ENCODE measurements at places on chromosomes 12 and 14.

DNA sequence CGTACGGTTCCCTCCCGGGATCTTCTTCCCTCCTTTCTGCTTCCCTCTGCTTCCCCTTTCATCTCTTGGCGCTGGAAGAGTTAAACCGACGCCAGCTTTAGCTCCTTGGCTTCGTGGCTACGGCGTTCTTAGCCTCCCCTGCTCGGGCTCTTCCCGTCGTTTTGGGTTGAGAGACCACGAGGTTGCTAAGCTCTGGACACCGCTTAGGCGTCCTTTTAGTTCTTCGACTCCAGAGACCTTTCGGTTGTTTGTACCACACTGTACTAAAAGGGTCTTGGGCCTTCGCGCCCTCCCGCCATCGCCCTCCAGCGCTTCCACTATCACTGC lies 545 bp downstream of the CPSF2 start:
- DNase-seq: peak; percentile 12

- no peak for DNase-seq
Observed at GRCh38 chr14:35495278-35495677, 38.7 kb upstream of the INSM2 start.

DNA sequence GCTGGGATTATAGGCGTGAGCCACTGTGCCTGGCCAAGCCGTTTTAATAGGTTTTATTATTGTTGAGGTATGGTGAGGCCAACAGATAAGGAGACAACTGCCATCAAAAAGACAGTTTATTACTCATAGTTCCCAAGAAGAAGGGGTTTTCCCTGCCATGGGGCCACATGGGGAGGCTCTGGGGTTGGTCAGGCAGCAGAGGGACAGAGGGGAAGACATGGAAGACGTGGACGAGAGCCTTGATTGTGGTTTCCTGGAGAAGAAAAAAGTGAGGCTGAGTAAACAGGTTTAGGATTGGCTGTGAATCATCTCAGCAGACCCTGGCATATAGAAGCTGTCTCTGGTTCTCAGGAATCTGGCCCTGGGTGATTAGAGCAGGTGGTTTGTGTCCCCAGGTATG lies 69.9 kb downstream of the FOXN4 start:
- no peak for DNase-seq

- peak; percentile 38 for DNase-seq
Observed at GRCh38 chr12:49706351-49707127, 666 bp downstream of the FMNL3 start.

DNA sequence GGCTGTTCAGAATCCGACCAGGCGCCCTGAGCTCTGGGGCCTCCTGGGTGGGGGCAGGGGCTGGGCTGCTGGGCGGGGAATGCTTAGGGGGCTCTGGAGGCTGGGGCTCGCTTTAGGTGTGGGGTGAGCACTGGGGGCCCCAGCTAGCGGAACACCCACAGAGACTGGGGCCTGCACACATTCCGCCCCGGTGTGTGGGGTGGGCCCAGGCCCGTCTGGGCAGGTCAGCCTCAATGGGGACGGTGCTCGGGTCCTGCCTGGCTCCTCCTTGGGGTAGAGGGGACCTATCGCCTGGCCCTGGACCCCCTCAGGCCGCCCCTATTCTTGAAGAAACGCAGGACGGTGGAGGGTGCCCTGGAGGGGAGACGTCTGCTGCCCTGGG lies 364.8 kb downstream of the TMEM121 start:
- DNase-seq: no peak

- no peak for DNase-seq
Observed at GRCh38 chr12:13102461-13103195, 839 bp downstream of the GSG1 start.

DNA sequence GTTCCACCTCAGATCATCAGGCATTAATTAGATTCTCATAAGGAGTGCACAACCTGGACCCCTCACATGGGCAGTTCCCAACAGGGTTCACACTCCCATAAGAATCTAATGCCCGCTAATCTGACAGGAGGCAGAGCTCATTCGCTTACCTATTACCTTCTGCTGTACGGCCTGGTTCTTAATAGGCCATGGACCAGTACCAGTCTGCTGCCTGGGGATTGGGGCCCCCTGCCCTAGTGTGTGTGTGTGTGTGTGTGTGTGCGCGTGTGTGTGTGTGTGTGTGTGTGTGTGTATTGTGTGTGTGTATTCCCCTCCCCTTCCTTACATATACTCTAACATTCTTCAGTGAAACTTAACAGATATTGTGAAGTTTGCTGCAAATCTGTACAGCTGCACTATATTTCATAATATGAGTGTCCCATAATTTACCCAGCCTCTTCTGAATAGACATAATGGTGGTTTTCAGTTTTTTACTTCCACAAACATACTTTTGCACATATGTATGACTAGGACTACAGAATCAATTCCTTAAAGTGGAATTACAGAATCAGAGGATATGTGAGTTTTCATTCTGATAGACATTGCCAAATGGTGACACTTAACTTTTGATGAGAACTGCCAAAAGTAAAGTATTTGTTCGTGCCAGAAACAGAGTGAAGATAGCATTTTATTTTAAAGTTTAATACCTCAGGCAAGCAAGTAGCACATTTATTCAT lies 205.2 kb upstream of the EEA1 start:
- DNase-seq: no peak

- DNase-seq: peak; percentile 87
Observed at GRCh38 chr12:52181746-52182145, 10.1 kb downstream of the KRT80 start.

GRCh38 chr12:75508159-75508558 lies 3.2 kb downstream of the KRR1 start:
- no peak for DNase-seq

DNA sequence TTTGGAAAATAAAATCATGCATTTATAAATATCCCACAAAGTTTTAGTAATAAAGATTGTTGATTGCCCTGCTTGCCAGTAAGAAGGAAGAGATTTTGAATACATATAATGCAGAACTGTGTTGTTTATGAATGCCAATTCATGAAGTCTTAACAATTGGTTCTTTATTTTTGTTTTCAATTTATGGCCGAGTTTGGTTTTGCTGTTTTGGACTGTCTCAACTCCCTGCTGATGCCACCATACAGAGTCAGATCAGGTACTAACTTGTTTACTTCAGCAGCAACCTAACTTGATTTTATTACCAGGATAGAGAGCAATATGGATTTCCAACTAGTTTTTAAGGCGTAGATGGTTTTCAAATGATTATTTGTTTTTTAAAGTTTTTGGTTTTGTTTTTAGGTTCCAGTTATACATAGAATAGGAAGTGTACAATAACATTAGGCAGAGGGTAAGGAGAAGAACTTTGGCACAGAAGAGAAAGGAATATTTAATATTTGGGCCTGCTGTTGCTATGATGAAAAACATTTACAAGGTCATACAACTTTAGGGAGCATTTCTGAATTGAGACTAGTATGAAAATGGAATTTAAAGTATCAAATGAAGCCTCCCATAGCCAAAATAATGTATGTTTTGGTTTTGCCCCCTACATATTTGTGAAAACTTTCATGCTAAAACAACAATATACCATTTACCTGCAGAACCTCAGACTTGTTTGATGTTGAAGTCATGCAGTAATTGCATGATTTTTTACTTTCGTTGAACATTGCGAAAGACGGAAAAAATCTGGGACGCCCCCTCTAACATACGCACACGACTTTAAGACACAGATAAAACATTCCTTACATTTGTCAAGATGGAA lies 904 bp upstream of the FAM177A1 start:
- peak; percentile 21 for DNase-seq

- no peak for DNase-seq
Observed at GRCh38 chr12:118033323-118033722, 16.8 kb downstream of the RFC5 start.

GRCh38 chr12:13976880-13977279 lies 4.5 kb downstream of the GRIN2B start:
- no peak for DNase-seq

DNA sequence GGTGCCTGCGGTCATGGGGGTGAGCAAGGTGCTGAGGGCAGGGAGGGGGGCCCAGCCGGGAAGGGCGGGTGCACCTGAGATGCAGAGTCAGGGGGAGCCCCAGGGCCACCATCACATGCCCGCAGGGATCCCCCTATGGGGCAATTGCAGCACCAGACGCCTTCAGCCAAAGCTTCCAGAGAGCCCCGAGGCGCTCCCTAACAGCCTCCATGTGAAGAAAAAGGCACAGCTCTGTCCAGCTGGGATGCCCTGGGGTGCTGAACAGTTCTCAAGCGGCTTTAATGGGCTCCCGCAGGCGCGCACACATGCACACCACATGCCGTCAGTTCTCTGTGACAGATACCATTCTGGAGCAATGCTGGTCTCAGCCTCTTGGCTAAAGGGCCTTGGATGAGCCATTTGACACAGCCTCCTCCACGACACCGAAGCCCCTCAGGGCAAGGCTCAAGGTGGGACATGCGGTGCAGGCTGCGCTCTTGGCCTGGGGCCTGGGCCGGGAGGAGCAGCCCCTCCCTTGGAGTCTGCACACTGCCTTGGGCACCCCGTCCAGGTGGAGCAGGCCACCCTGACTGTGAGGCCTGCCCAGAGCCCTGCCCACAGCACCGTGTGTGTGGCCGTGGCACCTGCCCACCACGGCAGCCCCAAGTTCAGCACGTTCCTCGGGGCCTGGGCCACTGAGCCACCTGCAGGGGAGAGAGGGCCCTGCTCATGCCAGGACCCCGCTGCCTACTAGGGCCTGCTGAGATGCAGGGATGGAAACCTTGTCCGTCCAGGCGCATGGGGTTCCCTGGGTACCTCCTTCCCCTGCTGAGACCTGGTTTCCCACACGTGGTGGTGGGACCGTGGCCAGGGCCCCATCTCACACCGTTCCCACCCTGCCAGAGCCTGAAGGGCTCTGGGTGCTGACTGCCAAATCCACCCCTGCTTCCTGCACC lies 7.7 kb downstream of the XRCC3 start:
- no peak for DNase-seq
